ENCODE measurements at places on chromosomes 2 and 18. TPM values are rescaled to one million over a fixed set of nuclear protein-coding genes. Genes with fewer than 3 reads are reported as not detected.

DPYSL5 gene
- 4.0 TPM for total RNA-seq

NT5C1B gene
- total RNA-seq = not detected

COL4A3 gene
- 1.1 TPM for total RNA-seq

CPO gene
- total RNA-seq = not detected

ALPP gene
- 0.56 TPM for total RNA-seq

GPR55 gene
- not detected for total RNA-seq

RAX gene
- not detected for total RNA-seq

CDH19 gene
- total RNA-seq = 1.3 TPM

ECEL1 gene
- 0.22 TPM for total RNA-seq
